ENCODE measurements at places on chromosomes 11 and 22.

DNA sequence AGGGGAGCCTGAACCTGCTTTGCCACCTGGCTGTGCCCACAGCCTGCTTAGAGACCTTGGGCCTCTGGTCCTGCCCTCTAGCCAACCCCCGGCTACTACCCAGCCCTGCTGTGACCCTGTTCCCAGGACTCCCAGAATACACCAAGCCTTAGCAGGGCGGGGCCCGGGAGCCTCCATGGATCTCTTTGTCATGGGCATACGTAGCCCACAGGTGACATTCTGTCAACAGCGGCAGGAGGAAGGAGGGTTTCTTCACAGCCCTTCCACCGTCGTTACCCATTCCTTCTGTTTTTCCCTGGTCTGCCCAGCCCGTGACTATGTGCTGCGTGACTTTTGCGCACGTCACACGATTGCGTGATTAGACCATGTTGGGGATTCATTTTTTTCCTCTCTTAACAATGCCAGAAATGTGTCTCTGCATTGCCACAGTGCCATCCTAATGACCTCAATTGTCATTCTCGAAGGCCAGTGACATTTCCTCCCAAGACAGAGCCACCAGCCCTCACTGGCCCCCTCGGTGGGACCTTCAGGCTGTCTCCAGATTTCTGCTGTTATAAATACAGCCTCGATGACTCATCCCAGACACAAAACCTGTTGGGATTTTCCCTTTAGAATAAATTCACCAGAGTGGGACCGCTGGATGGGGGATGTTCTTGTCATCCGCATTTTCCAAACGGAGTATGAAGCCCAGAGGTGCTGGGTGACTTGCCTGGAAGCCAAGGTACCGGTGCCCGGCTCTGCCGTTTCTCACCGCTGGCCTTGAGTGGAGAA, 9.0 kb downstream of the SYT12 start:
- no peak for DNase-seq

GRCh38 chr22:45200860-45201511, 37.3 kb downstream of the NUP50 start:
- DNase-seq: no peak

DNA sequence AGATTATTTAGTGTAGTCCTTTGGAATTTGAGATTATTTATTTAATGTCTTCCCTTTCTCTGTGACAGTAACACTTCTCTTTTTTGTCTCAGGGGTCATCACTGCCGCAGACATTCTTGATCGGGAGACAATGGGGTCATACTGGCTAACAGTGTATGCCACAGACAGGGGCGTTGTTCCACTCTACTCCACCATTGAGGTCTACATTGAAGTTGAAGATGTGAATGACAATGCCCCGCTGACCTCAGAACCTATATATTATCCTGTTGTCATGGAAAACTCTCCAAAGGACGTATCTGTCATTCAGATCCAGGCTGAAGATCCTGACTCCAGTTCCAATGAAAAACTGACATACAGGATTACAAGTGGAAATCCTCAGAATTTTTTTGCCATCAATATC, 299.9 kb downstream of the FAT3 start:
- DNase-seq: no peak

GRCh38 chr11:56688554-56689100, 10.3 kb upstream of the OR9G1 start:
- DNase-seq: no peak

DNA sequence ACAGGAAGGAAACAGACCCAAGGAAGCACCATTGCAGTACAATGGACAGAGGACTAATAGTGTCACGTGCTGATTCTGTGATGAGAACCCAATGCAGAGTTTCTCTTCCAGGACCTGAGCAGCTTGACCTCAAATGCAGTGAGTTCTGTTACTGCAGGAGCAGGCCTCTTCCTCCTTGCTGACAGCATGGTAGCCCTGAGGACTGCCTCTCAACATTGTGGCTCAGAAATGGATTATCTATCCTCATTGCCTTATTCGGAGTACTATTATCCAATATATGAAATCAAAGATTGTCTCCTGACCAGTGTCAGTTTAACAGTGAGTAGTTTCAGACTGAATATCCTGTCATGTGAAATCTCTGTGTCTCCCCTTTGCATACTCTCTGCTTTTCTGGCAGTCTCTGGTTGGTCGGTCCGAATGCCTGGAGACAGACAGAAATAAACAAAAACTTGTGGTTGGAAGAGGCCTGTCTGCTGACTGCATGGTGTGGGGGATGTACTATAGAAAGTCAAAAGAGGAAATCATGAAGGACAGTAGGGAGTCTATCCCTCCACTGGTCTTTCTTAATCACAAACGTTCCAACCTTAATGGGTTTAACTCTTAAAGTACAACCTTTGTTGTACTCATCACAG, 6.9 kb upstream of the MS4A14 start:
- no peak for DNase-seq

GRCh38 chr11:109034339-109034696, 369.4 kb downstream of the DDX10 start:
- DNase-seq: no peak

DNA sequence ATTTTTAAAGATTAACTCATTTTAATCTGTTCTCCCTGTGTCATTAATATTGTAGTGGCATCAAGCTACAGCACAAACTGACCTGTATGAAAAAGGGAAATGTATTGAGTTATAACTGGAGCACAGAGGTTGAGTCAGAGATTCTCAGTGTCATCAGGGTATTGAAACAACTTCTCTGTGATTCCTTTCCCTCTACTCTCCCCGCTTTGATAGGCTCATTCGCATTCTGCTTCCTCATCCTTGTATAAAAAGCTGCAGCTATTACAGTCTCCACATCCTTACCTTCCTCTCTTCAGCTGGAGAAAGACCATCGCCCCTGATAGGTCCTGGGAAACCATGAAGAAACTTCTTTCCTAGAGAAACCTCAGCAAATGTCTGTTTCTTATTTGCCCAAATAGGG, 90.0 kb downstream of the BDNF start:
- no peak for DNase-seq

DNA sequence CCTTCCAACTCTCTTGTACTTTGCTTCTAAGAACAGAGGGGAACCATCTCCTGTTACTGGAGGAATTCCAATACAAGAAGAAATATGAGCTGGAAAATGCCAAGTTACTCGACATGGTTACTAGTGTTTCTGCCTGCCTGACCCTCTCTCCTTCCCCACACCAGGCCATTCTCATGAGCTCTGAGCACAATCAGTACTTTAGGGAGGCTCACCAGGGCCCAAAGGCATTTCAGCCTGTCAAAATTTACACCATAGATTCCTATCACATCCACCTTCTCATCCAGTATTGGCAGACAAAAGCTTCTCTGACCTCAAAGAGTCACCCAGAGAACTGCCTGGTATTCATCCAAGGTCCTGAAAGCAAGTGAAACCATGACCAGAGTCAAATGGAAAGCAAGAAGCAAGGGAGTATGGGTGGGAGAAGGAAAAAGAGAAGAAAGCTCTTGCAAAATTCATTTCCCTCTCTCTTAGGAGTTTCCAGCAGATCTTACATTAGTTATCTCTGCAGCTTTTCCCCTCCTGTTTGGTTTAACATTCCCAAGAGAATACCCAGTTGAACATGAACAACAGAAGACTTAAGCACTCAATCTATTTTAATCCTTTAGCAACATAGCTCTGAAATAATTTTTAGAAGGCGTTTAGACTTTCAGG, 58.7 kb upstream of the NCAM1 start:
- no peak for DNase-seq

DNA sequence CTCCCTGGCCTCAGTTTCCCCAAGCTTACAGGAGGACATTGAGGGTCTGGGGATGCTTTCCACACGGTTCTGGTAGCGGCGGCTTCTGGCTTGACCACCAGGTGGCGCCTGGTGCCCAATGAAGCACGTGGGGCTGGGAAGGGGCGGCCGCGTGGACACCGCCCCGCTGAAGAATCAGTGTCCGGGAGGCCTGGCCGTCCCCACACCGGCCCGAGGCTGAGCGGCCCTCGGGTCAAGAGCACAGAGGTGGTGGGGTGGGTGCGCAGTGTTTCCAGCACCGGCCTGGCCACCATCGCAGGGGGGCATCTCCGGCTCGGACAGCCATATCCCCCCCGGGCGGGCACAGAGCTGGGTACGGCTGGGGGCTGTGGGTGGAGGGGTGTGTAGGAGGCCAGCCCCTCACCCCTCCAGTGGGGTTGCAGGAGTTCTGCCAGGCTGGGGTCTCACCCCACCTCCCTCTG, 27.8 kb upstream of the PPARA start:
- peak; percentile 53 for DNase-seq

DNA sequence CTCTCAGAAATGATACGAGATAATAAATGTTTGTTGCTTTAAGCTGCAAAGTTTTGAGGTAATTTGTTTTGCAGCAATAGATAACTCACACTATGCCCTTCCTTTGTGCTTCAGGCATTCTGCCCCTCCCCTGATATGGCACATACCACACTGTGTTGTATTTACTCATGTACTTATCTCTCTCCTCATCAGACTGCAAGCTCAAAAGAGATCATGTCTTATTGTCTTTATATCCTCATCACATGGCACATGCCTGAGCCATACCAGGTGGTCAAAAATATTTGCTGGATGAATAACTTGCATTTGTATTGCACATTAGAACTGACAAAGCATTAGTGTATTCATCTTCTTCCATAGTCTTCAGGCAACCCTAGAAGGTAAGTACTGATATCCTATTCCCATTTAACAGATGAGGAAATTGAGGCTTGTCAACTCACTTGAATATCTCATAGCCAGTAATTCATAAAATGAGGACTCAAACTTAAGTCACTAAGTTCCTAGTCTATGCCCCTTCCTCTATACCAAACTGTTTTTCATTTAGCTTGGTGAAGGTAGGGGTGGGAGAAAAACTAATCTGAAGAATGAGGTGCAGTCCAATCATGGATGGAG, 83.9 kb upstream of the EED start:
- DNase-seq: no peak

- DNase-seq: no peak
These were observed 997 bp downstream of the UBE2L3 start for GRCh38 chr22:21568347-21569075.

DNA sequence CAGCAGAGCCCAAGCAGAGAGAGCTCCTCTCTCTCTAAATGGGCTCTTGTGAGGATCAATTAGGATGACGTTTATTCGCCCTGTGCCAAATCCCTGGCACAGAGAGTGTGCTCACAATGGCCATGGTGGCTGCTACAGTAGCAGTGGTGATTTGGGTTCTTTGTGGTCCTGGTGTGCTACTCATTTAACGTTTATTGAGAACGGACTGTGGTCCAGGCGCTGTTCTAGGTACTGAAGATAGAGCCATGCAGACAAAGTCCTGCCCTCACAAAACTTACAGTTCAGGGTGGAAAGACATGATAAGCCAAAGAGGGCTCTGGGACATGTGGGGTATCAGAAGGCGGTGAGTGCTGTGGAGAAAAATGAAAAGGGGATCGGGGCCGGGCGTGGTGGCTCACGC, 5.3 kb downstream of the OTUB1 start:
- no peak for DNase-seq
